CD8-positive, alpha-beta memory T cell (primary cell): ENCODE measurements at places on chromosomes 7 and 10. TPM values are rescaled to one million over a fixed set of nuclear protein-coding genes. Genes with fewer than 3 reads are reported as not detected.
A peak's percentile ranks its signal among the peaks of the same experiment; 100 is the strongest.

DNA sequence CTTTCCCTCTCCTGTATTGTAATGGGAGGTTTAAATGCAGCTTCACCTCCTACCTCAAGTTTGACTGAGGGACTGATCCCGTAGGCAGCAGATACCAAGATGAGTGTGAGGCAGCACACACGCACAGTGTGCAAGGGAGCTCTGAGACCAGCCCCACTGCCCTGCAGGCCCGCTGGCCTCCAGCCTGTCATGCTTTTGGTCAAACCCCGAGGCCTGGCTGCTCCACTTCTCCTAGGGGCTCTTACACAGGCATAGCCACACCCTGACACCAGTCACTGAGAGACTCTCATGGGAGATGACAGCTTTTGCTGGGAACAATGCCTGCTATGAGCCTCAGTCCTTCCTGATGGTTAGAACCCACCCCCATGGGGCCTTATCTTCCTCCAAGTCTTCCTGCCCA, 27.6 kb downstream of the DRGX start:
- DNase-seq: no peak

DNA sequence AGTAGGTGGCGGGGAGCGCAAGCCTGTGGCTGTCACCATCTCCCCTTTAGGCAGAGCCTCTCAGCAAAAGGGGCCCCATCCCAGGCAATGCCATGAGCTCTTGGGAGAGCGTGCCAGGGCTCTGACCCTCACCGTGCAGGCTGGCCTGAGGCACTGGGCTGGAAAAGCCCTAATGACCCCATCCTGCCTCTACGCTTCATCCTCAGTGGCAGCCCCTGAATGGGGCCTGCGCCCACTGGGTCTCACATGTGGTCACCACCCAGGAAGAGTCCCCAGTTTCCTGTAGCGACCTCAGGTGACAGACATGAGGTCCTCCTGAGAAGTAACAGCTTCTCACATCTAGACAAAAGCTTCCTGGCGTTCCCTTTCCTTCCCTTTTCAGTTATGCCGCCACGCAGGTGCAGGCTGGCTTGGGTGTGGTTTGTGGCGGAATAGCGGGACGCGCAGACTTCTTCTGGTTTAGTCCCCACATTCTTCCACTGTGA, 59.2 kb downstream of the CLEC2L start:
- DNase-seq: no peak

DNA sequence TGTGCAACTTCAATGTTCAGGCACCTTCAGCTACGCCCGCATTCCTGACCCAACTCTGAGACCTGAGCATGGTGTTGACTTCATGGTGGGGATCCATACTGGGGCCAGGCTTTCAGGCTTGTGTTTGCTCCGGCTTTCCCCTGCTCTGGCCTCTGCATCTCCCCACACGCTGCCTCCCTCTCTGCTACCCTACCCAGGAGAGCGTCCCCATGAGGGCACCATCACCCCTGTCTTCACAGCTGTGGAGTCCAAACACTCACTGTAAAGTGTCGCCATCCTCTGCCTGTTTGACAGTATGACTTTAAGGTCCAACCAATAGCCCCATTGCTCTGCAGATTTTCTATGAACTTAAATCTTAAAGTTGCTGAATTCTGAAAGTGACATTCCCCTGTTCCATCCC, 199.0 kb upstream of the GRB10 start:
- DNase-seq: no peak

- peak; percentile 8 for DNase-seq
Measured at GRCh38 chr10:74586088-74586585, 240.3 kb upstream of the KAT6B start.

DNA sequence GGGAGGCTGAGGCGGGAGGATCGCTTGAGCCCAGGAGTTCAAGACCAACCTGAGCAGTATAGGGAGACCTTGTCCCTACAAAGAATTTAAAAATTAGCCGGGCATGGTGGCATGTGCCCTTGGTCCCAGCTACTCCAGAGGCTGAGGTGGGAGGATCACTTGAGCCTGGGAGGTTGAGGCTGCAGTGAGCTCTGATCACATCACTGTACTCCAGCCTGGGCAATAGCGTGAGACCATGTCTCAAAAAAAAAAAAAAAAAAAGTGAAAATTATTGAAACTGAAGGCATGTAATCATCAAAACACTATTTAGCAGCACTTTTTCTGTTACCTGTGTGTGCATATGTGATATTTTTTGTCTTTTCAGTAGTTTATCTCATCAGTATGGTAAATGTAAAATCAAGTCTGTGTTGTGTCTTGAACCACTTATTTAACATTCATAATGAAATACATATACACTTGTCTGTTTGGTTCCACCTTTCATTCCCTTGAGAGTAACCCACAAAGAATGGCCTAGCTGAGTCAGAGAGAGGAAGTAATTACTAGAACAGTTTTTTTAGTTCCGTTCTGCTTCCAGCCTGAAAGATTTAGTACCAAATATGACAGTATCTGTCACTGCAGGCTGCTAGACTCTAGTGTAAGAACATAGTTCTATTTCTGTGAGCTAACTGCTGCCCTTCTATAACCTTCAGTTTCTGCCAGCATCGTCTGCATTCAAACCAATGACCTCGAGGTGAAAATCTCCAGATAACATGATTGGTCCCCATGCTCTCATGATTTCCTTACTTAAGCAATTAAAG, 68.6 kb downstream of the MMRN2 start:
- no peak for DNase-seq

DNA sequence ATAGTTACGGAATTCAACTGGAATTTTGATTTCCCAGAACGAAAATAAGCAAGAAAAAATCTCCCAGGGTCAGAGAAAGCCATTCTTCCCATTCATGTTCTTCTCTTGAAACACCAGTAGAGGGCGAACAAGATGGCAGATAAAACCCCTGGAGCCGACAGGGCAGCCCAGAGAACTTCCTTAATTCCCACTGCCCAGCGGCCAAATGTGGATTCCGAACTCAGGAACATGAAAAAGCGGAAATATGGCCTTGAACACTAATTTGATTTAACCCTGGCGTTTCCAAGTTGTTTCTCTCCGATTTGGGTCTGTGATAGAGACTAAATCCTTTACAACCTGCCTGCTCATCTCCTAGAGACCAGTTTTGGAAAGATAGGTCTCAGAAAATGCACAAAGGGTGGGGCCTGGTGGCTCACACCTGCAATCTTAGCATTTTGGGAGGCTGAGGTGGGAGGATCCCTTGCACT, 100.7 kb upstream of the WAC start:
- no peak for DNase-seq

DNA sequence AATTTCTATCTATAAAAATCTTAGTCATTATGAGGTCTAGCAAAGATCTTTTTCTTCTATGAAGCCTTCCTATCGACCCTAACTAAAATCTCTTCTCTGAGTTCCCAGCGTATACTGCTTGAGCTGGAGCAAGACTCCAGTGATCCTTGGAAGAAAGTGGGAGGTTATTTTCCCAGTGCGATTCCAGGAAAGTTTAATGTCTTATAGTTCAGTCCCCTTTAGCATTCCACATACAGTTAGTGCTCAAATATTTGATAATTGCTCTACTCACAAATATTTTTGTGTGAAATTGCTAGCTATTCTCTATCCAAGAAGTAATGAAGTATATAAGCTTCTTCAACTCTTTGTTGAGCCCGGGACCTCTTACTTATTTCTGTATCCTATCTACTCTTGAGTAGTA, 47.7 kb downstream of the ZEB1 start:
- DNase-seq: no peak

- no peak for DNase-seq
Measured at GRCh38 chr10:129135624-129136023, 331.4 kb upstream of the MGMT start.

DNA sequence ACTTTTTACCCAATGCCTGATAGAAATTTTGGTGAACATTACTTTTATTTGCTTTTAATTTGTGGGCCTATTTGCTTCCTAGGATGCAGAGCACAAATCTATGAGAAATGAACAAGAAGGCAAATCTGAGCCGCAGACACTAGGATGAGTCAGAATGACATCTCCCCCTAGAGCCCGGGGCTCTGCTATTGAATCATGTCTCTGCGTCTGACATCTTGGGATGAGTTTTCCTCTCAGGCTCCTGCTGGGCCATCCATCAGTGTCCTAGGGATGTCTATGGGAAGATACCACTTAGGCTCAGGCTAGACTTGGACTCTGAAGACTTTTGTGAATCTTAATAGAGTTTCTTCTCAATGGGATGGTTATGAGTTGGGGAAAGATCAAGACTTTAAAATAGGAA, 157.3 kb upstream of the MTPN start:
- DNase-seq: no peak

GRCh38 chr7:70334871-70335270, 736.6 kb downstream of the AUTS2 start:
- no peak for DNase-seq

- no peak for DNase-seq
Measured at GRCh38 chr7:30181211-30181610, 46.4 kb downstream of the MTURN start.

DNA sequence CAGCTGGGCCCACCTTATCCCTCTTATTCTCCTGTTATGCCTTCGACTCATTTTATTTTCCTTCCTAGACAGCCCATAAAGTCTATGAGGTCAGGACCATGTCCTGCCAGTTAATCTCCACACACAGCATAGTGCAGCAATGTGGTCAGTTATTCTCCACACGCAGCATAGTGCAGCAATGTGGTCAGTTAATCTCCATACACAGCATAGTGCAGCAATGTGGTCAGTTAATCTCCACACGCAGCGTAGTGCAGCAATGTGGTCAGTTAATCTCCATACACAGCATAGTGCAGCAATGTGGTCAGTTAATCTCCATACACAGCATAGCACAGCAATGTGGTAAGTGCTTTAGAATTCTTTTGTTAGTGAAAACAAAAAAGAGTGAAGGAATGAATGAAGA, 77.8 kb downstream of the TEX36 start:
- DNase-seq: no peak

DNA sequence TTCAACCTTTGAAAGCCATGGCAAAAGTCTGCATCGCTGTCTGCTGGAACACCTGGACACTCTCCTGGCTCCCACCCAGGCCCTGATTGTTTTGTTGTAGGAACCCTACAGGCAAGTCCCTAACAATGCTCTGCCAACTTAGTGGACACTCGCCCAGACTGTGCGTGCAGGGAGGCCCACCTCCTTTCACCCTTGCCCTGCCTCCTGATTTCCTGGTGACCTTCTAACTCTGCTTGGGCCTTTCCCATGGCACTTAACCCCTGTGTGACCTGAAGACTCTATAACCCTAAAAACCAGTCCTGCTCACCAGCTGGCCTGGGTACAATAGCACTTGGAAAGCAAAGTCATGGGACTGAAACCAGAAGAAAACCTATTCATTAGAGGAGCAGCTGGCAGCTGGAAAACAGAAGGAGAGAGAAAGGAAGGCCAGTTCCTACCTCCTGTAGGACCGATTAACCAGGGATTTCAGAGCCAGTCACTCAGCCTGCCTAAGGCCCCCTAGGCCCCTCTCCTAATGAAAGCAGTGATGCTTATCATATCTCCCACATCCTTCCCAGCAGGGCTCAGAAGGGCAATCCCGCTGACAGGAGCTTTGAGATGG, 82.7 kb upstream of the KMT2E start:
- DNase-seq: no peak

- DNase-seq: no peak
Measured at GRCh38 chr7:133344275-133344674, 91.4 kb downstream of the EXOC4 start.

- no peak for DNase-seq
Measured at GRCh38 chr7:47303695-47304453, 278.0 kb downstream of the TNS3 start.

DNA sequence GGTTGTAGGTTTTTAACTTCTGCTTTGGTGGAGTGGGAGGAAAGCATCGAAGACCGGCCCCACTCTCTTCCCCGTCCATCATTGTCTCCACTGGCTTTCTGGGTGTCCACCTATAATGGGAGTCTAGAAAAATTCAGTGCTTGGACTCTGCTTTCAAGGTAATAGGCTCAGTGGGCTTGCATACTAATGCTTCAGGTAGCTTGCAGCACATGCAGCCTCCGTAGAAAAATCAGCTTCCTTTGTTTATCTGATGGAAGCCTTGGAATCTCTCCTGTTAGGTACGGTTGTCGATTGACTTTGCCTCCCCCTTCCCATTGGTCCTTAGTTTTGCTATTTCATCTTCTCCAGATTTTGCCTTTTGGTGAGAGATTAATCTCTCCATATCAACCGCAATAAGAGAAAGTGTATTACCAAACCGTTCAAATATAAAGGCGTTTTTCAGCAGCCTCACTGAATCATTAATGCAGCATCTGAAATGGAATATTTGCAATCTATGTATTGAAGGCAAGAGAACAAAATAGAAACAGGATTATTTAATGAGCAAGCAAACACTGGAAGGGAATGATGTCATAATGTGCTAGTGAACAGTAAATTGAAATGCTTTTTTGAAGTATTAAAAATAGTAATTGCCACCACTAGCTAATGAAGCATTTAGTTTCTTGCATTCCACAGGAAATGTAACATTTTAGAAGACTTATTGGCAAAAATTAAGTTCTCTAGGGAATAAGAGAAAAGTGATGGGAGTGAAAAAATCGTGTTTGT, 944 bp downstream of the AVL9 start:
- DNase-seq: no peak

GRCh38 chr10:89639326-89639725, 5.7 kb downstream of the PANK1 start:
- DNase-seq: no peak

- no peak for DNase-seq
Measured at GRCh38 chr10:24784061-24784460, 60.4 kb upstream of the ARHGAP21 start.

DNA sequence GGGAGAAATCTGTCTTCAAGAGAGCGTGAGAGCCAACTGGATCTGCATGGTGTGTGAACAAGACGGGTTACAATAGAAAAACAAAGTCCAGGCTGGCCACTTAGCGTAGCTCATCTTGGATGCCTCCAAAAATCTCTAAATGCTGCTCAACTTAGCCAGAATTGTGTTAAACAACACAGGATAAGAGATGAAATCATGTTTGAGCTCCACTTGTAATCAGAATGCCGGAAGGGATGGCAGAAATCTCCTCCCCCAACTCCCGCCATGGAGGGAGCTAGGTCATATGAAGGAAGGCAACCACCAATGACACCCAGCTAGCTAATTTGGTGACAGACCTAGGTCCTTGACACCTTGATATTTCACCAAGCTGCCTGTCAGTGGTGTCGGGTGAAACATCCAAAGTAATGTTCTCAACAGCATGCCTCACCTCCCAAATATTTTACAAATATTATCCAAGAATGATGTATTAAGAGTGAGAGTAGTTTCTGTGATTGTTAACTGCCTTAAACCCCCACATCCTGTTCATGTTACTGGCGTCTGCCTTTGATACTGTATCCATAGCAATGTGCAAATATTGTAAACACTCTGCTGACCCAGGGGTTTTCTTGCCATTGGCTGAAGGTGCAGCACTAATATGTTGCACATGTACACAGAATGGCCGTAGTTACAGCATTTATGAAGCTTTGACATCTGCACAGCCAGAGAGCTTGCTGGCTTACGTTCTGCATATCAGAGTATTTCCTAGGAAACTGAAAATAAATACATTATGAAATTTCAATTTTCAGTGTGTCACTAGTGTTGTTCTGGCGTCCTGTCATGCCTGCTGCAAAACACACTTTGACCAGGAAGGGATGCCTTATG, 25.8 kb downstream of the TMEM254 start:
- peak; percentile 5 for DNase-seq

The LLCFC1 gene
- not detected for total RNA-seq

The DDC gene
- total RNA-seq: not detected

The DNAJC12 gene
- 12.7 TPM for total RNA-seq

The GDF10 gene
- total RNA-seq: 0.24 TPM

The LIPN gene
- total RNA-seq: not detected

The ERVW-1 gene
- not detected for total RNA-seq

The PNLIPRP1 gene
- not detected for total RNA-seq

The CDHR3 gene
- 1.4 TPM for total RNA-seq

The IFIT2 gene
- total RNA-seq: 1.3 TPM

The OR9A2 gene
- total RNA-seq: not detected
